ENCODE measurements at places on chromosomes 16 and 17. TPM values are rescaled to one million over a fixed set of nuclear protein-coding genes. Genes with fewer than 3 reads are reported as not detected.

The P2RX5 gene
- 1.2 TPM for total RNA-seq

The ADAM11 gene
- 0.36 TPM for total RNA-seq

The TMEM100 gene
- total RNA-seq, result 2.1 TPM

The TEKT1 gene
- total RNA-seq, result not detected

The NPTX1 gene
- total RNA-seq, result 0.57 TPM

The BMERB1 gene
- total RNA-seq, result 64.3 TPM

The COIL gene
- total RNA-seq, result 13.3 TPM

The USP36 gene
- 36.7 TPM for total RNA-seq

The CIAO2B gene
- total RNA-seq, result 12.8 TPM

The GPR179 gene
- total RNA-seq, result under 0.01 TPM

The ZNF821 gene
- total RNA-seq, result 7.3 TPM
